ENCODE measurements at places on chromosomes 7 and 10. TPM values are rescaled to one million over a fixed set of nuclear protein-coding genes. Genes with fewer than 3 reads are reported as not detected.

- H3K4me3 ChIP-seq: no peak overlapping the region
- H3K36me3 ChIP-seq: no peaks in the 10 kb centered on the region
- no peak overlapping the region for H3K27ac ChIP-seq
- no peak for DNase-seq
- peaks cover 15% of the 10 kb centered on the region for H3K4me1 ChIP-seq
- H3K27me3 ChIP-seq: no peaks in the 10 kb centered on the region
Observed at GRCh38 chr10:49055221-49055849, 60.0 kb downstream of the VSTM4 start.

The LFNG gene
- polyA plus RNA-seq: 22.4 TPM

GRCh38 chr10:6136215-6137201, 47.7 kb downstream of the RBM17 start:
- no peak overlapping the region for H3K27ac ChIP-seq
- H3K36me3 ChIP-seq: no peaks in the 10 kb centered on the region
- no peak overlapping the region for H3K4me3 ChIP-seq
- peaks cover 10% of the 10 kb centered on the region for H3K4me1 ChIP-seq

DNA sequence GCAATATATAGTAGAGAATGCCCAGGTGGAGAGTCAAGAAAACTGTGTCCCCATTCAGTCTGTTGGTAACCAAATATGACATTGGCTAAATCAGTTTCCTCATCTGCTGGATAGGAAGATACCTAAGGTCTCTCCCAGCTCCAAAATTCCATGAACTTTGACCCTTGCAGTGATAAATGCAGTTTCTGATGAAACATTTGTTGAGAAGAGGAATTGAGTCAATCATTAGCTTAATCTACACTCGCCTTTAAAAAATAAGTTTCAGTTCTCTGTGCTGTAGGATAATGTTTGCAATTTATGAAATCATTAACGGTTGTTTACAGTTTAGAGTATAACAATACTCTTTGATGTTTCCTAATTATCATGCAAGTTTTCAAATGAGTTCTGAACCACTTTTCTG, 38.0 kb upstream of the SLC25A13 start:
- DNase-seq: no peak
- H3K27ac ChIP-seq: no peak overlapping the region
- no peaks in the 10 kb centered on the region for H3K36me3 ChIP-seq
- no peaks in the 10 kb centered on the region for H3K4me1 ChIP-seq
- no peaks in the 10 kb centered on the region for H3K27me3 ChIP-seq

The PTER gene
- polyA plus RNA-seq: 6.0 TPM

The POM121L12 gene
- polyA plus RNA-seq: not detected

All from spleen (tissue), 13 donors.